HAP-1 (cell line): ENCODE measurements at places on chromosomes 13 and 19.

DNA sequence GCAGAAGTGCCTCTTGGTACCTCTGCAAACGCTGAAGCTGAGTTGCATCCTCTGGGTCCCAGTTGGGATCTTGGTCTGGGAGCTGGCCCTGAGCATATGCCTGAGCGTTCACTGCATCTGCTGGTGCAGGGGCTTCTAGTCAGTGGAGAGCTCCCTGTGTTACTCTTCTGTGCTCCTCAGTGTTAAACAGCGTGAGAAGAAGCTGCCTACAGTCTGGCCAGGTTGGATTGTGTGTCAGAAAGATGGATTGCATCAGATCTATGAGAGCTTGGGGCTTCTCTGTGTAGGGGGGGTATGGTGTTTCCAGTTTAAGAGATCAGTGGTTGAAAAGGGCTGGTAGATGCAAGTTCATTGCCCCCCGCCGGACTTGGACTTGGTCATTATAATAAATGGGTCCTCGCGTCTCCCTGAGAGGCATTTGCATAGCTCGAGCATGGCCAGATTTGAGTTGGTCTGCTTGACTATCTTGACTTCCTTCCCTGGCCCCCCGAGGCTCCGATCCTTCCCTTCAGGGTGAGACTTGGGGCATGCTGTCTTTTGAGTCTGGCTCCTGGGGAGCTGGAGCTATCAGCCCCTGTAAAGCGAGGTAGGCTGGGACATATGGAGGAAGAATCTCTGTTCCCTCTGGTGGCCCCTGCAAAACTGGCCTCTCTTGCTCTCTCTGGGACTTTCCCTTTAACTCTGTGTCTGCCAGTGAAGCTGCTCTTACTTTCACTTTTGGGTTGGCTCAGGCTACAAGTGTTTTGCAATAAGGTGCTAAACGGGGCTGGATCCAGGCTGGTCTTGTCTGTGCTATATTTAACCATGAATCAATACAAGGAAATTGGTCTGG lies 52.9 kb downstream of the OR10H4 start:
- DNase-seq: no peak

GRCh38 chr13:38759390-38759789 lies 72.5 kb downstream of the FREM2 start:
- DNase-seq: peak; percentile 55

- no peak for DNase-seq
These were observed 4.8 kb upstream of the ZNF536 start for GRCh38 chr19:30367421-30367820.

GRCh38 chr13:71644579-71644978 lies 222.4 kb downstream of the DACH1 start:
- DNase-seq: no peak

- DNase-seq: peak; percentile 80
These were observed 2.8 kb upstream of the CIRBP start for GRCh38 chr19:1266129-1266915.

- no peak for DNase-seq
These were observed 87.6 kb upstream of the MBNL2 start for GRCh38 chr13:97134364-97135095.

DNA sequence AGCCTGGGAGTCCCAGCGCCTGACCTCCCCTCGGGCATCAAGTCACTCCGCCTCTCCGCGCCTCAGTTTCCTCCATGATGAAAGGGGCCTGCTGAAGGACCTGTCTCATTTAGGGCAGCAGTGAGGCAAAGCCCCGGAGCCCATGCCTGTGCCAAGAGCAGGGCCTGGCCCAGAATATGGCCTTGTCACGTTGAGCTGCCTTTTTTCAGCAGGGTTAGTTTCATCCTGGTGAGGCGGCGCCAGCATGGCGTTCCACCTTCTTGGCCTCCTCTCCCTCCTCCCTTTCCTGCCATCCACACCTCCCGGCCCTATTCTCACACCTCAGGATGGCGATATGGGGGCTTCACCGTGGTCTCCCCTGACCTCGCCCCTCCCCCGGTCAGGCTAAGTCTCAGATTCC lies 30.2 kb downstream of the PAK4 start:
- DNase-seq: no peak

- no peak for DNase-seq
These were observed 145.8 kb downstream of the KDM4B start for GRCh38 chr19:5114727-5115126.

- peak; percentile 67 for DNase-seq
These were observed 1.2 kb downstream of the MKNK2 start for GRCh38 chr19:2049741-2050348.

DNA sequence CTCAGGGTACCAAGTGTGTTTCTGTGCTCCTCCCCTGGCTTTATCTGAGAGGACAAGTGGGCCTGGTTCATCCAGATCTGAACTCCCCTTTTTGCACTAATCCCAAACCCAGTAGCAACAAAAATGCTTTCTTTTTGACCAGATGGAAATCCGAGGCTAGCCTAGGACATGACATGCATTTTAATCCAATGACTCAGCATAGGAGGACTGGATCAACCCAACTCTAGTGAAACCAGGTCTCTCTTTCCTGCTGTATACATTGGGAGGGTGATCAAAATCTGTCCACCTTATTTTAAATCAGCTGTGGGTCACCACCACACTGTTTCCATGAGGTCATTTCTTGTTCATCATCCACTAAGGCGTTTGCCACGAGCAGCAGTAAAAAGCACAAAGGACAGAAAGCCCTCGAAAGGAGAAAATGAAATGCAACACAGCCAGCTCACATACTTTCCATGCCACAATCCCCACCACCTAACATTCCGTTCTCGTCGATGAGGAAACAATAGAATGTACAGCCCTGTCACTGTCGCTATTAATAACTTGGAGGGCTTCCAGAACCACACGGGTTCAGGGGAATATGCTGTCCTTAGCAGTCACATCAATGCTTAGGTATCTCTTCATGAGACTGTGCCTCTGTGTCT lies 543.0 kb downstream of the IRS2 start:
- no peak for DNase-seq

- peak; percentile 40 for DNase-seq
These were observed 57.9 kb upstream of the VSTM2B start for GRCh38 chr19:29467824-29468401.

- DNase-seq: no peak
These were observed 816 bp downstream of the SPRED3 start for GRCh38 chr19:38389101-38389925.

DNA sequence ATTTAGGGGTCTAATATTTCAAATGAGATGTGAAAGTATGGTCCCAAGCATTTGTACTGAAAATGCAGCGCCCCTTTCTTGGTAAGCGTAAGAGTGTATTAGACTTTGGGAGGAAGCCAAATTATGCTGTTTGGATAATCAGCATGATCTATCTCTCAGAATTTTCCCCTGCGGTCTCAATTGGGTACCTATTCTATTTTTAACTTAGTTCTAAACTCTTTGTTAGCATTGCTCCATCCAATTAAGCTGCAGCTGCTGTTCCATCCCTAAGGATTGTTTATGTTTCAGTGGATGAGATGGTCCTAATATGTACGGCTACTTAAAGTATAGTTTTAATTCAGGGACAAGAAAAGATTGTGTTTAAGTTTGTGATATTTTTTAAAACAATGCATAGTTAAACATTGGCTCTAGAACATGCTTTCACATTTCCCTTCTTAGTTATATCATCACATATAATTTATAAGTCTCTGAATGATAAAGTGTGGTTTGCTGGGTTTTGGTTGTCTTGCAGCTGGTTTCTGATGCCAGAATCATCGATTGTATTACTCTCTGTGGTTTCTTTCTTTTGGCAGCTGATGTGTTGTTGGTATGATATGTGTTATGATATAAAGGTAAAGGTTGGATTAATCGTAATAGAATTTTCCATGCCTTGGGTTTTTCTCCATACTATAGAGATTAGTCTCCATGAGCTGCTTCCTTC lies 15.0 kb downstream of the POLR1D start:
- no peak for DNase-seq

- peak; percentile 49 for DNase-seq
These were observed 13.5 kb downstream of the NOTCH3 start for GRCh38 chr19:15187026-15188007.

- DNase-seq: no peak
These were observed 903.0 kb upstream of the ATXN8OS start for GRCh38 chr13:69204620-69205019.

- DNase-seq: no peak
These were observed 10.4 kb downstream of the TLE6 start for GRCh38 chr19:2987797-2988196.

GRCh38 chr13:20514866-20515265 lies 10.8 kb downstream of the CRYL1 start:
- DNase-seq: no peak
